ENCODE measurements at places on chromosomes 16 and 17.

- DNase-seq, result no peak
Observed at GRCh38 chr16:86669937-86670749, 91.8 kb downstream of the FOXL1 start.

- DNase-seq, result peak; percentile 98
Observed at GRCh38 chr16:89115216-89115861, 21.7 kb downstream of the ACSF3 start.

DNA sequence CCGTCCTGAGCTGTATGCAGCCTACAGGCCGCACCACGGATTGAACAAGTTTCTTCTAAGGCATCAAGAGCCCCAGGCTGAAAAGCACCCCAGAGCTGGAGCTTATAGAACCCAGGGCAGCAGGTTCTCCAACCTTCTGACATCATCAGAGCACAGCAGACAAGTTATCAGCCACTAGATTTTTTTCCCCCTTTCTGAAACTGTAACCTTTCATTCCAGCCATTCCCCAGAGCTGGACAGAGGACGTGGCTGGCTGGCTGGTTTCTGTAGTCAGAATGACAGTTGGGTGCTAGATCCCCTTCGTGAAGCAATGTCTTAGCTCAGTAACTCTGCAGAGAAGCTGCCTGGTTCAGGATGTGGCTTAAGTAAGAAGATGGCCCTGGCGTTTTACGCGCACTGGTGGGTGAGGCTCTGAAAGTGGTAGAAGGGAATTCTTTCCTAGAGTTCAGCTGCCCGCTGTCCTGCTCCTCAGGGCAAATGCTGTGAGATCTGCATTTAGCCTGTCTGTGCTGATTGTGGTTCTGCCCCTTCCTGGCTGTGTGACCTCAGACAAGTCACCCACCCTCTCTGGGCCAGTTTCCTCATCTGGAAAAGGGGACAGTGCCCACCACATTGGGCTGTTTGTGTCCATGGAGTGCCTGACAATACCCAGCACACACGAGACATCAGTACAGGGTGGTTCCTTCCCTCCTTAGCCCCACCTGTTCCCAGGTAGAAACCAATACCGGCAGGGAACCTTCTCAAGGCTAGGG is 9.1 kb downstream of the DEXI start:
- no peak for DNase-seq

DNA sequence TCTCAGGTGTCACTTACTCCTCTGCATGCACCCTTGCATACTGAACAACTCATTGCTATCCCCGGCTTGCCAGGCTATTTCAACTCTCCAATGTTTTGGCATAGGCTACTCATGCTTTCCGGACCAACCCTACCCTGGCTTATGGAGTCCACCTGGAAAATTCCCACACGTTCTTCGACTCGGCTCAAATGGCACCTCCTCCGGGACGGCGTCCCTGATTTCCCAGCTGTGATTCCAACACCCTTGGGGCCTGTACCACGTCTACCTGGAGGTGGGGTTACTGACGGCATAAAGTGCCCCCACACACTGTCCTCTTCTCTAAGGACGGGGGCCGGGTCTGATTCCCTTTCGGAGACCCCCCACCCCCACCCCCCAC is 498 bp downstream of the SMYD4 start:
- DNase-seq, result no peak

- DNase-seq, result no peak
Observed at GRCh38 chr17:79841369-79842135, 2.3 kb upstream of the CBX4 start.

DNA sequence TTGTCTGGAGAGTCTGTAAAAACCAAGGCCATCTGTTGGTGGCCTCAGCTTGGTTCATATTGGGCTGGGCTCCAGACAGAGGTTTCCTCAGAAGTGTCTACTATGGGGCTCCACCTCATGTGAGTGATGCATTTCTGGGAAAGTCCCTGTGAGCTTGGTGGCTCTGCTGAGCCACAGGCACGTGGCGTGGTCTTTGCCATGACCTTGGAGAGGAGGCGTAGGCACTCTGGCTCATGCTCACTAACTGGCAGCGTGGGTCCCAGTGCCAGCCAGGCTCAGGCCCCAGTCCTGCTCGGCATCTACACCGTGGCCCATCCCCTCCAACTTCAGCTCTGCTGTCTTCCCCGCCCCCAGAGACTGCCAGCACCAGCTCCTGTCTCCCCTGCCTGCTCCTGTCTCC is 10.7 kb upstream of the SMTNL2 start:
- DNase-seq, result peak; percentile 19

GRCh38 chr16:75506107-75506506 is 10.9 kb upstream of the CHST6 start:
- no peak for DNase-seq

GRCh38 chr17:64128787-64129514 is 993 bp downstream of the ERN1 start:
- DNase-seq, result no peak

GRCh38 chr17:43388359-43389045 is 10.3 kb upstream of the ARL4D start:
- DNase-seq, result peak; percentile 80

DNA sequence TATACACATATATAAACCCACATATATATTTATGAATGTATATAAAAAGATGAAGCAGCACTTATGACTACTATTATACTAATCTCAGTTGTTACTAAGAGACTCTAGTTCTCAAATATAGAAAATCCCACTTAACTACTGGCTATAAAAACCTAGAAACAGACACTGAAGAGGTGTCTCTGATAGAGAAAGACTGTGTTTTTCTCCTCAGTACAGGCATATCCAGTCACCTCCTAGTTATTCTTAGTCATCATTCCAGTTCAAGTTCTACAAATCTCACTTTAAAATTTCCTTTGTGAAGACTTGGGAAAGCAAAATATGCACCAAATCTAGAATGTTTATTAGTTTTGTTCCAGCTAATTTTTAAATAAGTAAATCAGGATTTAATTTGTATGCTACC is 93.9 kb downstream of the STH start:
- DNase-seq, result no peak

DNA sequence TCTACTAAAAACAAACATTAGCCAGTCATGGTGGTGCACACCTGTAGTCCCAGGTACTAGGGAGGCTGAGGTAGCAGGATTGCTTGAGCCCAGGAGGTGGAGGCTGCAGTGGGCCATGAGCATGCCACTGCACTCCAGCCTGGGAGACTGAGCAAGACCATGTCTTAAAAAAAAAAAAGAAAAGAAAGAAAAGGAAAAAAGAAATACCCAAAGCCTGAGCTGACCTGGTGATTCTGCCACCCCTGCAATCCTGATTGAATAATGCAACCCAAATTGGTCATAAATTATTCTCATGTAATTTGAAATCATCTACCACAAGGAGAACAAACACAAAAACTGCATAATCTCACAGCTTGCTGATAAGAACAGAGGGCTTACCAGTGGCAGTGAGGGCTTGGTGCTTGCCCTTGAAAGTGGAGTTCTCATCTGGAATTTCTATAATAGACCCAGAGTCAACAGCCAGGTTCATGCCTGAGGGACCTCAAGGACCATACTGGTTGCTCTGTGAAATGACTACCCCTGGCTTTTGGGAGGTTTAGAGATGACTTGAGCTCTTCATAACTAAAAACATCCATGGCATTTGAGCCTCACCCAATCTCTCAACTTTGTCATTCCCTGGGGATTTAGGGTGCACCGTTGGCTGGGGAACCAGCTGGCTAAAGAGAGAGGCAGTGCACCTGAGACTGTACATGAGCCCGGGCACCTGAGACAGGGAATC is 35.4 kb upstream of the TMC5 start:
- DNase-seq, result no peak

DNA sequence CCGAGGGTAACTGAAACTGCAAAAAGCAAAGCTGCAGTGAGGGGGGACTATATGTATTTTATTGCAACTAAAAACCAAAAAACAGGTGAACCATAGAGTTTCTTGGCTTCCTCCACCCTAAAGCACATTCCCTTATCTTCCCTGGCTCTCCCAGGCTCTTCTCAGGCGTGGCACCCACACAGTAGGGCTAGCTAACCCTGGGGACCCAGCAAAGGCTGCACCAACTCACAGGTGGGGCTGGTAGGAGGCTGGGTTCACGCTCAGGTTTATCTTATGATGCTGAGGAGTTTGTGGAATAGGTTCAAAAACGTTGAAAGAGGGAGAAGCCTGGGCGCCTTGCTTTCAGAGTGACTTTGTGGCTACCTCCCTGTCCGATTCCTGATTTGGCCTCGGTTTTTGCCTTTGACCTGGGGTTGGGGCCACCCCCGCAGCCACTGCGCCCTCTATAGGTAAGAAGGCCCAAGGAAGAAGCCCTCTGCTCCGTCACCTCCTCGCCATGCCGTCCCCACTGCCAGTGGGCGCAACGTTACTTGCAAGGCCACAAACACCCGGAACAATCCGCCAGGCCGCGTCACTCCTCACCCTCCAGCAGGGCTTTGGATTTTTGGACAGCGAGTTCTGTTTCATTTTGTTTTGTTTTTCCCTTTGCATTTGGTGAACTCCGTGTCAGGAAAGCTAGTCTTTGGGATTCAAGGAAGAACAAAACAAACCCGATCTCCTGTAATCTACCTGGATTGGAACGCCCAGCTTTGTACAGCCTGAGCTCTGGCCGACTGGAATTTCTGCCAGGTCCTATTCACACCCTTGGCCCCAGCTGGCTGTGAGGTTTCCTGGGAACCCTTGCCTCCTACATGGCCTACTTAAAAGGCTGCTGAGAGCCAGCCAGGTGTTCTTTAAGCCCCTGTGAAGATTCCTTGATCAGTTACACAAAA is 60.8 kb downstream of the TBC1D16 start:
- no peak for DNase-seq

Data from T-helper 2 cell (primary cell).